ENCODE measurements at places on chromosomes 5 and 9.
A peak's percentile ranks its signal among the peaks of the same experiment; 100 is the strongest.

GRCh38 chr9:76516871-76517270, 57.9 kb downstream of the GCNT1 start:
- DNase-seq, result no peak

DNA sequence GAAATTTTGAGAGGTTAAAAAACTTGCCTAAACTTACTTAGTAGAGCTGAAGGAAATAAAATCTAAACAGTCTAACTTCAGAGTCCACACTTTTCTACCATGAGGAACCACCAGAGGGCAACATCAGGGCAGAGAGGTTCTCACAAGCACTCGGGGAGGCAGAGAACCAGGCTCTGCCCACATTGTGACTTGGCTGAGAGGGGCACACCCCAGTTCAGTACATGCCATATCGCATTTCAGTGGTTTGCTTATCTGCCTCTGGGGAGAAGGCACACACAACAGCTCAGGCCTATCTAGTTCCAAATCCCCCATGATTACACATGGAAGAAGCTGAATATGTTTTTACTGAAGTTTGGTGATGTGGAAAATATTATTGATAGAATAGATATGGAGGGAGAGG, 49.2 kb downstream of the EQTN start:
- no peak for DNase-seq

DNA sequence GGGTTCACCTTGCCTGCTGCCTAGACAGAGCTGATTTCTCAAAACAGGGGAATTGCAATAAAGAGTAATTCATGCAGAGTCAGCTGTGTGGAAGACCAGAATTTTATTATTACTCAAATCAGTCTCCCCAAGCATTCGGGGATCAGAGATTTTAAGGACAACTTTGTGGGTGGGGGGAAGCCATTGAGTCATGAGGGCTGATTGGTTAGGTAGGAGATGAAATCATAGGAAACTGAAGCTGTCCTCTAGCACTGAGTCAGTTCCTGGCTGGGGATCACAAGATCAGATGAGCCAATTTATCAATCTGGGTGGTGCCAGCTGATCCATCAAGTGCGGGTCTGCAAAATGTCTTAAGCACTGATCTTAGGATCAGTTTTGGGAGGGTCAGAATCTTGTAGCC, 159.1 kb upstream of the MAP1B start:
- DNase-seq, result no peak

DNA sequence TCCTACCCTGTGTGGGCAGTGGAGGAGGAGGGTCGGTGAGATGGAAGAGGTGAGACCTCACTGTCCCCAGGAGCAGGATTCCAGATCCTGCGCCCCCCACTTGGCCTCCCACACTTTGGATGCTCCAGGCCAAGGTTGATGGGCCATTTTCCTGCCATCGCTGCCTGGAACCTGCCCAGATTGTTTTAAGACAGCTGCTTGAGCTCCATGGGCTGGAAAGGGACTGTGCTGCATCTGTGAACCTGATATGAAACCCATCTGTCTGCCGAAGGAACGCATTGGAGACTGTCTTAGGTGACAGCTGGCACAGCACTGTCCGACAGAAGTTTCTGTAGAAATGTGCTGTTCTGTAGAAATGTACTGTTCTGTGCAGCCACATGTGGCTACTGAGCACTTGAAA, 72.7 kb upstream of the SLC25A48 start:
- DNase-seq, result no peak

- DNase-seq, result no peak
Measured at GRCh38 chr9:117664419-117664818, 39.8 kb upstream of the TLR4 start.

DNA sequence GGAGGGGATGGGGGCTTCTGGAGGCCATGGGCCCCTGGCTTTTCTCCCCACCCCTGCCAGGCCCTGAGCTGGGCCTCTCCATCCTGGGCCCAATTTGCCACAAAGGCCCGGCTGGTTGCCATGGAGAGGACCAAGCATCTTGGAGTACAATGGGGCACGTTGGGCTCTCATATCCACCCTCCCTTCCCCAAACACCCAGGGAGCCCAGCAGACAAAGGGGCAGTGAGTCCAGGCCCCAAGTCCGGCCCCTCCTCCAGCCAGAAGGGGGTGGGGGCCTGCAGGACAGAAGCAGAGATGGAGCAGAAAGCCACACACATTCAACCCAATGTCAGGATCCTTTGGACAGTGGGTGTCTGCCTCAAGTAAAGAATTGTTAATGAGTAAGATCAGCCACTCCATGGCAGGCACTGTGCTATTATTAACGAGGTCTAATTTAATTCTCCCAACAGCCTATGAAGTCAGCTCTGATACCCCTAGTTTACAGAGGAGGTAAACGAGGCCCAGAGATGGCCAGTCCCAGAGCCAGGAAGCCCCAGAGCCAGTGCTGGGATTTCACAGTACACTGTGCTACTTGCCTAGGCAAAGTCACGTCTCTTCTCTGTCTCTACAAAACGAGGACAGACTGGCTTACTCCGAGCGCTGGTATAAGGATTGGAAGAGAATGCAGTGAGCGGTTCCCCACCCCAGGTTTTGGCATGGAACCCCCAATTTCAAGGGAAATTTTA, 2.3 kb downstream of the CRB2 start:
- no peak for DNase-seq

GRCh38 chr5:138934971-138935370, 59.8 kb upstream of the LRRTM2 start:
- no peak for DNase-seq

DNA sequence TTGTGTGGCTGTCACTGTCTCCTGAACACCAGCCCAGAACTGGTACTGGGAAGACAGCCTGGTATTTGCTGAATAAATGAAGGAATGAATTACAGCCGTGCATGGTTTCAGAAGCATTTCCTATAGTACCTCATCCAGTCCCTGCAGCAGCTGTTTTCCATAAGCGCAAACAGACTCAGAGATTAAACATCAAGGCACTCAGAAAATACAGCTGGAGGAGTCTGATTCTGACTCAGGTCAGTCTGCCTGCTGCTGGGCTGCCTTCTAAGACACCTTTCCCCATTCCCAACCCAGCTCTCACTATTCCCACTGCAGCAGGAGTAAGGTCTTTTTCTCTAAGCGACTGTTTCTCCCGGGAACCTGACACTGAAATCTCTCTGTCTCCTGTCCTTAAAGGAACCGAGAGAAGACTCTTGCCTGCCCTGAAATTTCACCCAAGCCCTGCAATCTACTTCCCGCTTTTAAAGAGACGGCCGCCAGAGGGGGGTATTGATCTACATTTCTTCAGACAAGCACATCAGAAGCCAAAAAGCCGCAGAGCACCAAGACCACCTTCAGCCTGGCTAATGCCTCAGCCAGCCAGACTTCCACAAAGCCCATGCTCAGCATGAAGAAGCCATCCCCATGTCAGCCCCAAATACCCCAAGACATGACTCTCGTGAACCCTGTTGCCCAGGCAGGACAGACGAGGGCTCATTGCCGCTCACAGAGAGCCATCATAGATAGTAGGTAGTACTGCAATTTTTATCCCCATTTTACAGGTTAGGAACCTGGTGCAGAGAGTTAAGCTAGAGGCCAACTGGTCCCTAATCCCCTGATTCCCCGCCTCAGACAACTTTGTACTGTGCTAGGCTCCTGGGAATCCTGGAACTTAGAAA, 5.4 kb upstream of the FOXI1 start:
- peak; percentile 46 for DNase-seq

DNA sequence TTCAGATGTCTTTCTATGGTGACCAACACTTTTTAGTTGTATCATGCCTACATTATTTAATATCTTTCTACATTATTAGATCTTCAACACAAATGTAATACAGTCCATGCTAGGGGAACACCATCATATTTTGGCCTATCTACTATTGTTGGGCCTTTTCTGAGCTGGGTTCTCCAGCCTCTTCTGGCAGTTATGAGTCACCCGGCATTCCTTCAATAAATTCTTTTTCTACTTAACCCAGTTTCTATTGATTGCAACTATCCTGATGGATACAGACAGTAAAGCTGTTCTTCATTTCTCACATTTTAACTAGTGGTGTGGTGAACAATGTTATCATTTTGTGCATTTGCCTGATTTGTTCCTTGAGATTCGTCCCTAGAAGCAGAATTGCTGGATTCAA, 529.3 kb downstream of the BNC2 start:
- no peak for DNase-seq
